Skin of body (tissue), 3 donors: ENCODE measurements at places on chromosomes 2 and 18. TPM values are rescaled to one million over a fixed set of nuclear protein-coding genes. Genes with fewer than 3 reads are reported as not detected.

GRCh38 chr2:225137971-225138370 is 95.7 kb upstream of the DOCK10 start:
- no peak for DNase-seq

GRCh38 chr18:51614967-51615571 is 417.6 kb upstream of the MEX3C start:
- DNase-seq, result peak; percentile 1

GRCh38 chr18:6728331-6728730 is 1.2 kb upstream of the ARHGAP28 start:
- no peak for DNase-seq

- no peak for DNase-seq
These were observed 18.1 kb upstream of the E2F6 start for GRCh38 chr2:11483806-11484617.

IGFBP2 gene
- 80.0 TPM for total RNA-seq

KCNJ3 gene
- 3.2 TPM for total RNA-seq

SGPP2 gene
- total RNA-seq, result 11.2 TPM

TMEM163 gene
- 0.59 TPM for total RNA-seq

- DNase-seq, result no peak
These were observed 146.8 kb upstream of the KLHL29 start for GRCh38 chr2:23238011-23238657.

- no peak for DNase-seq
These were observed 3.2 kb upstream of the RAB17 start for GRCh38 chr2:237593596-237594320.

GRCh38 chr2:213164263-213164662 is 12.9 kb upstream of the IKZF2 start:
- no peak for DNase-seq

- no peak for DNase-seq
These were observed 29.3 kb downstream of the COX7A2L start for GRCh38 chr2:42331569-42332284.

DNA sequence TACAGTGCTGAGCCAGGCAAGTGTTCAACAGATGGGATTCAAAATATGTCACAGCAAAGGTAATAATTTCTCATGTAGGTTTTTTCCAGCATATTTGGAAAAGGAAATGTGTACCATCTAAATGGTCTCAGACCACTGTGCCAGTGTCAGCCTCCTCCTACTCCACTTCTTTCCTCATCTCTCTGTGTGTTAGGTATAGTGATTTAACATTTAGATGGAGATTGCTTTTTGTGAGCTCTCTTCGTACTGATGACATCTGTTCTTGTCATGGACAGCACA is 80.9 kb upstream of the TSPYL6 start:
- DNase-seq, result peak; percentile 55

AQP12B gene
- not detected for total RNA-seq
